ENCODE measurements at places on chromosomes 6 and 20.

GRCh38 chr20:57281900-57282299 is 15.5 kb upstream of the BMP7 start:
- no peak for DNase-seq

GRCh38 chr6:132192631-132193030 is 208.6 kb downstream of the MOXD1 start:
- DNase-seq = no peak

DNA sequence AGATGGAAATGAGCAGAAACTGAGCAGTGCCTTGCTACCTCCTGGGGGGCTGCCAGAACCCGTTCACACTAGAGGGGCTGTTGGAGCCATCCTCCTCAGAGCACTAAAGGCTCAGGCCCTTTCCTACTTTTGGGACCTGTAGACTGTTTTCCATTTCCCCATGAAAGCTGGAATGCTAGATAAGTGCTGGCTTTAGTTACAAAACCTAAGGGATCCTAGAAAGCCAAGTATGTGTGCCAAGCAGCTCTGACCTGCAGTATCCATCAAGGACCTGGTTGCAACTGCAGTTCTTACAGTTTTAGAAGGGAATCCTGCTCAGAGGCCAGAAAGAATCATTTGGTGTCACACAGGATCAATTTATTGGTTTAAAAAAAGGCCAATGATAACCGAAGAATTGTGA is 176.7 kb upstream of the COL21A1 start:
- no peak for DNase-seq

GRCh38 chr20:51583073-51583472 is 40.6 kb upstream of the NFATC2 start:
- DNase-seq = no peak

DNA sequence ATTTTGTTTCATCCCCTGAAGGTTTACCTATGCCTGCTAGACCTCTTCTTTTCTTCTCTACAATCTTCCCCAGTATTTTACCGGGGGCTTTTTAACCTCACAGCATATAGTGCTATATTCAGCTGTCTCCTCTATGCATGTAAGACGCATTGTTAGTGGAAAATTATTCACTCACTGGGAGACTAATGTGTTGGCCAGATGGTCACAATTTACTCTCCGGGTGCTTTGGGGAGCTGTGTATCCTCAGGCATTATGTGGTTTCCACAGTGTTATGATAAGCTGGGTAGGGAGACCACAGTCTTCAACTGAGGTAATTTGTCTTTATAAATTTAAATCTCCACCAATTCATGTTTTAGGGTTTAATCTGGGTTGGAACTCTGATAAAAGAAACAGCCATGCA is 553.8 kb upstream of the PTCHD4 start:
- DNase-seq = no peak

DNA sequence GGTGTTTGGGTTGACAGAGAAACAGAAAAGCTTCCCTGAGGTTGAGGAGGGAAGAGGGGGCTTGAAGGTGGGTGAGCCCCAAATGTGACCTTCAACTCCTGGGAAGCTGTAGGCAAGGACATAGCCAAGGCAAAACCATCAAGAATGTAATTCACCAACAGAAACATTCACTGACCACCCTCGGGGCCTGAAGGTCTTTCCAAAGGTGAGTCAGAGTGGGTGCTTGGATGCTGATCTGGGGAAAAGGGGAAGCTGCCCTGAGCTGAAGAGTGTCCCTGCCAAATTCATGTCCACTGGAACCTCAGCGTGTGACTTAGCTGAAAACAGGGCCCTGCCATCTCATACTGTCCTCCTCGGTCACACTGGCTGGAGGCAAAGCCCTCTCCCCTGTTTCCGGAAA is 234.2 kb upstream of the SULF2 start:
- DNase-seq = no peak

- DNase-seq = no peak
These were observed 26.7 kb downstream of the SMAP1 start for GRCh38 chr6:70694371-70694770.

- DNase-seq = no peak
These were observed 763 bp downstream of the TMEM14A start for GRCh38 chr6:52671676-52672075.

DNA sequence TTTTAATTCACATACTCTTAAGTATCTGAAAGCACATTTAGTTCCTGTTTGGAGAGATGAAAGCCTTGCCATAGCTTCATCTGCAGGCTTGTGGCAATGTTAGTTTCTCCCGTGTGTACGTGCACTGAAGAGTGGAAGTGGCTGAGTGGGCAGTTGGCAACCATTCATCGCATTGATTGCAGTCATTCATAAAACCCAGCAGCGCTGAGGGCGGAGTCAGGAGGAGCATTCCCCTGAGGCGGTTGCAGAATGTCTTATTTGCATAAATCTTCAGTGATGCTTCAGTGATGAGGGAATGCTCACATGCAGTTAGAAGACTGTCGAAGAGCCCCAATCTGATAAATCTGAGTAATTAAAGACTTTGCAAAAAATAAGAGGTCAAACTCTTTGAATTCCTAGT is 79.1 kb downstream of the RIMS1 start:
- DNase-seq = no peak

DNA sequence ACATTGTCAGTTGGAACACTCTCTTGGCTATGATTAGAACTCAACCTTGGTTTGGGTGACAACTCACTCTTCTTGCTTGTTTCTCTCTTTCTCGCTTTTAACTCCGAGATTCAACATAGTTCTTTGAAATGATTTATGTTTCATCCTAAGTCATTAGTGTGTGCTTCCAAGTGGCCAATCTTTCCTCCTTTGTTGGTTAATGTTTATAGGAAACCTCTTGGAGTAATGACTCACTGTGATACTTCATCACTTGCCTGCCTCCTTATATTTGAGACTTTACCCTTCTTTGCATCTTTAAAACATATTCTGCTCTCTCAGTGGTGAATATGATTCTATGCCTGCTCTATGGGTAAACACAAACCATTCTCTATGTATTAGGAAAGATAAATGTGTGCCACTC is 279.7 kb upstream of the FLRT3 start:
- no peak for DNase-seq

- no peak for DNase-seq
These were observed 8.9 kb upstream of the MLN start for GRCh38 chr6:33812669-33813068.

DNA sequence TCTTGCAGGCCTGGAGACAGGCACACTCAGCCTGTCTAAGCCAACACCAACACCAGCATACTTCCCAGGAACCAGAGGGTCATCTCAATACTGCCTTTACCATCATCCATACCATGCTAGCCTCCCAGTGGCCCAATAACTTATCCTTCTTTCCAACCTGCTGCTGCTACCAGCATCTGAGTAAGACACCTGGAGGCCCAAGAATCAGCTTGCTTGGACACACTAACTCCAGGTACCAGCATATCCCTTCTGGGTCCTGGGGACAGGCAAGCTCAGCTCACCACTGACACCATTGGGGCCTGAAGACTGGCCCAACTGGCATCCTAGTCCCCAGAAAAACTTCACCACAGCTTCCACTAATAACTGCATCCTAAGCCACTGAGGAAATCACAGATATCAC is 205.3 kb downstream of the CD109 start:
- no peak for DNase-seq

- no peak for DNase-seq
These were observed 881 bp upstream of the MAP7 start for GRCh38 chr6:136551103-136551502.

All from stimulated activated CD4-positive, alpha-beta T cell treated with anti-CD3 and anti-CD28 coated beads, TNF-alpha, amount 100 ng/mL, for 4 hours (primary cell).